Dermis microvascular lymphatic vessel endothelial cell (primary cell): ENCODE measurements at places on chromosomes 13 and 19. TPM values are rescaled to one million over a fixed set of nuclear protein-coding genes. Genes with fewer than 3 reads are reported as not detected.

Gene ITGBL1
- 9.8 and 14.2 TPM in 2 replicates for total RNA-seq

Gene PLPPR3
- total RNA-seq: 0.38 and 0.39 TPM in 2 replicates

DNA sequence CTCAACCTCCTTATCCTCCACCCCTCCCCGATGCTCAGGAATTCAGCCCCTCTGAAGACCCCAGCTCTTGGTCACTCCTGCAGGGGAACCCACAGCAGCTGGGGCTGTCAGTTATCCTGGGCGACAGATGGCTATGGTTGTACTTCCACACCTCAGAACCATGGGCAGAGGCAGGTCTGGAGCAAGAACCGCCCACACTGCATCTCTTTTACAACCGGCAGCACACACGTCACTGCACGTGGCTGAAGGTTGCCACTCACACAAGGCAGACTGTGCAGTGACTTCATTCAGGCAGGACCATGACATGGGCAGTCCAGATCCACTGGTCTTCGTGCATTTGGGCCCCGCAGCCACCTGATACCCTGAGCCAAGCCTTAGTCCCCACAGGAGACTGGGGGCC is 21.5 kb upstream of the SDHAF1 start:
- no peak for DNase-seq

Gene ZNF726
- 3.5 and 4.6 TPM in 2 replicates for total RNA-seq

DNA sequence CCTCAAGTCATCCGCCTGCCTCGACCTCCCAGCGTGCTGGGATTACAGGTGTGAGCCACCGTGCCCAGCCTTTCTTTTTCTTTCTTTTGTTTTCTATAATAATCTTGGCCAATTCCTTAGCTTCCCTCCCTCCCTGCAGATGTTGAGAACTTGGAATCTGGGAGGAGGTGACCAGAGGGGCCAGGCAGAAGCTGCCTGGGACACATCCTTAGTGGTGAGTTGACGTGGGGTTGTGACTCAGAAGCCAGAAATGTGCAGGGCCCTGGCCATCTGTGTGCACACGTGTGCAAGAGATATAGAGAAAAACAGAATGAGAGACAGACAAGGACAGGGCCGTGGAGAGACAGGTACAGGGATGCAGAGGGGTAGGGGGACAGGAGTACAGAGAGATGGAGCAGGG is 154.3 kb downstream of the SIPA1L3 start:
- no peak for DNase-seq

DNA sequence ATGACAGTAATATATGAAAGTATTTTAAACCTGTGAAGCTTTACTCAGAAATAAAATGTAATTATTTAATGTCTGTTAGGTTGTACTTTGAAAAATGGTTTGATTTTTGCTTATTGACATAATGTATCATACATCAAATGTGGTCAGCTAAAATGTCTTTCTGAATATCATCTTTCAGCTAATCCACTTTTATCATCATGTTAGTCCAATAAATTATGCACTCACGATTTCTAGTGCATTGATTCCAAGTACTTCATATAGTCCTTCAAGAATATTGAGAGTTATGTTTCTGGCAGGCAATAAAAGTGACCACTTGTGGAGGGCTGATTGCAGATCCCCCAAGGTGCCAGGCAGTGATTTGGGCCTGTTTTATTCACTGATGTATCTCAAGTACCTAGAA is 1204.1 kb downstream of the OLFM4 start:
- no peak for DNase-seq

Gene SULT2A1
- not detected in 2 replicates for total RNA-seq

- DNase-seq: peak; percentile 72
These were observed at the start of gene PRR12 for GRCh38 chr19:49590971-49591730. Gene PRR12, plus strand, starts transcription at chr19:49591182. Its CDS starts 473 bp downstream, at chr19:49591655.

GRCh38 chr13:99501848-99502301 is 603 bp downstream of the TM9SF2 start:
- peak; percentile 40 for DNase-seq

Gene MISP3
- 0.13 TPM in 2 replicates for total RNA-seq

- DNase-seq: no peak
These were observed 526.2 kb downstream of the UQCRFS1 start for GRCh38 chr19:28686756-28687155.

DNA sequence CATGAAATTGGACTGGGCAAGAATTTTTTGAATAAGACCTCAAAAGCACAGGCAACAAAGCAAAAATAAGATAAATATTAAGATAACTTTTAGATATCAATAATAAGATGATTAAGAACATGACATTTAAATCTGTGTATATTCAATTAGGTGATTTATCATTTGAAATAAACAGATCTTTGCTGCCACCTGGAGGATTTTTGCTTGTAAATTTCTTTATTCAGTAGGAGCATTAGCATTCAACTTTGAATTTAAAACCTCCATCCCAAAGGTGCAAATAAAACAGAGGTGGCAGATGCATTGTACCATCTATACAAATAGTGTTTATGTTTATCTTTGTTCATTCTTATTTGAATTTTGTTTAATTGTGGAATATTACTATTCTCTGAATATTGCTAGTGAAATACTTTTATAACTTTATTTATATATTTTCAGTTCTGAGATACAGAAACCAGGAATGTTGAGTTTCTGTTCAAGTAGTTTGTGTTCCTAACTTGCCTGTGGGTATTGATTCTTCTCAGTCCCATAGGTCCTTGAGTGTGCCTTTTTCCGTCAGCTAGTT is 20.9 kb downstream of the COG6 start:
- DNase-seq: peak; percentile 65

DNA sequence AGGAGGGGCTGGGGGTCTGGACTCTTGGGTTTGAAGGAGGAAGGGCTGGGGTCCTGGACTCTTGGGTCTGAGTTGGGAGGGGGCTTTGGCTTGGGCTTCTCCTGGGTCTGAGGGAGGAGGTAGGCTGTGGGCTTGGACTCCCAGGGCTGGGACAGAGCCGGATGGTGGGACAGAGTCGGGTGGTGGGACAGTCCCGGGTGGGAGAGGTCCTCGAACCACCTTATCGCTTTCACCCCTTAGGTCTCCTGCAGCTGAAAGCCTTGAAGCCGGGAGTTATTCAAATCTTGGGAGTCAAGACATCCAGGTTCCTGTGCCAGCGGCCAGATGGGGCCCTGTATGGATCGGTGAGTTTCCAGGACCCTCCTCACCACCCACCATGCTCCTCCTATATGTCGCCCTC is 1.4 kb downstream of the FGF21 start:
- no peak for DNase-seq

DNA sequence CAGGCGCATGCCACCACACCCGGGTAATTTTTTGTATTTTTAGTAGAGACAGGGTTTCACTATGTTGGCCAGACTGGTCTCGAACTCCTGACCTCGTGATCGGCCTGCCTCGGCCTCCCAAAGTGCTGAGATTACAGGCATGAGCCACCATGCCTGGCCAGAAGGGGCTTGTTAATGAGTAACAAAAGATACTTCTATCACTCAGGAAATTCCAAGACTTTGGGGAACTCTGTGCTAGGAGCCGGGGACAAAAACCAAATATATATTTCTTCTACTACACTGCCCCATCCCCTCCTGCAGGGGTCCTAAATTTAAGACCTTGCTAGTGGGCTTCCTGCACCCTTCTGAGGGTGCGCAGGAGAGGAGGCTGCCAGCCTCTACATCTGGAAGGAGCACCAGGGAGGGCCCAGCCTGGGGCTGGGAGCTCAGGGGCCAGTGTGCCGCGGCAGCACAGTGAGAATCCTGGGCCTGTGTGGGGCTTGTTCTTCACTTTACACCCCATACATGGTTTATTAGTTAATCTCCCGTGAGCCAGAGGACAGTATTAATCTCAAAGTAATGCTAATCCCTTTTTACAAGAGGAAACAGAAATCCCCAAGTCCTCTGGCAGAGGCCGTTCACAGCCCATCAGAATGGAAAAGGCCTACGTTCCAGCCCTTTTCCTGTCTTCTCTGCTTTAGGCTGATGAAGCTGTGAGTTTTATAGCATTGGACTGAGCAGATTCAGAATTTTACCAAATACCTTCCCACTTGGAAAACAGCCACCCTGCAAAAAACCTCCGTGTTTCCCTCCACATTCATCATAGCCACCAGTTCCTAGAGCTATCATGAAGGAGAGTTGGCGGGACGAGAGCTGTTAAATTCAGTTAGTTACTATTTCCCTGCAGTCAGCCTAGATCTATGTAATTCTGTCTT is 44.4 kb upstream of the NPAS1 start:
- peak; percentile 50 for DNase-seq

Gene SRRM5
- total RNA-seq: under 0.01 TPM in 1 of 2 replicates, not detected in the other

Gene GRIN2D
- total RNA-seq: 0.13 and 0.25 TPM in 2 replicates

Gene CGB2
- not detected in 2 replicates for total RNA-seq

DNA sequence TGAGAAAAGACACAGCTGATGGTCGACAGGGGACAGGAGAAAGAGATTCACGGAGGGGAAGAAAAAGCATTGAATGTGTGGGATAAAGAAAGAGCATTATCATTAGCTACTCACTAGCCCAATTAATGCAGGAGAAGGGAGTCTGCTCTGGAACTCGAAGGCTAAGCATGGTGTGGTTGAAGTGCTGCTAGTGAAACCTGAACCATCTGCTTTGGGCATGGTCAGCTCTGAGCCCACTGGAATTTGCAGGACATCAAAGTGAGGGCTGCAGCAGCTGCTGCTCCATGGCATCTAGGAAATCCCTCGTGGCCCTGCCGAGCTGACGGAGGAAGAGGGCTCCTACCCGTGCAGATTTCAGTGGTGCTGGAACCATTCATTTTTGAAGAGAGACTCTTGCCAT is 320.3 kb downstream of the ATP8A2 start:
- DNase-seq: no peak

Gene ZNF416
- total RNA-seq: 2.7 and 4.6 TPM in 2 replicates

Gene GDF15
- 74.8 and 238 TPM in 2 replicates for total RNA-seq

GRCh38 chr13:78431328-78431727 is 172.0 kb downstream of the POU4F1 start:
- DNase-seq: no peak

- no peak for DNase-seq
These were observed 18.6 kb upstream of the COG3 start for GRCh38 chr13:45446181-45446580.

Gene PRODH2
- not detected in 2 replicates for total RNA-seq

Gene ZSCAN22
- 1.7 and 2.4 TPM in 2 replicates for total RNA-seq

DNA sequence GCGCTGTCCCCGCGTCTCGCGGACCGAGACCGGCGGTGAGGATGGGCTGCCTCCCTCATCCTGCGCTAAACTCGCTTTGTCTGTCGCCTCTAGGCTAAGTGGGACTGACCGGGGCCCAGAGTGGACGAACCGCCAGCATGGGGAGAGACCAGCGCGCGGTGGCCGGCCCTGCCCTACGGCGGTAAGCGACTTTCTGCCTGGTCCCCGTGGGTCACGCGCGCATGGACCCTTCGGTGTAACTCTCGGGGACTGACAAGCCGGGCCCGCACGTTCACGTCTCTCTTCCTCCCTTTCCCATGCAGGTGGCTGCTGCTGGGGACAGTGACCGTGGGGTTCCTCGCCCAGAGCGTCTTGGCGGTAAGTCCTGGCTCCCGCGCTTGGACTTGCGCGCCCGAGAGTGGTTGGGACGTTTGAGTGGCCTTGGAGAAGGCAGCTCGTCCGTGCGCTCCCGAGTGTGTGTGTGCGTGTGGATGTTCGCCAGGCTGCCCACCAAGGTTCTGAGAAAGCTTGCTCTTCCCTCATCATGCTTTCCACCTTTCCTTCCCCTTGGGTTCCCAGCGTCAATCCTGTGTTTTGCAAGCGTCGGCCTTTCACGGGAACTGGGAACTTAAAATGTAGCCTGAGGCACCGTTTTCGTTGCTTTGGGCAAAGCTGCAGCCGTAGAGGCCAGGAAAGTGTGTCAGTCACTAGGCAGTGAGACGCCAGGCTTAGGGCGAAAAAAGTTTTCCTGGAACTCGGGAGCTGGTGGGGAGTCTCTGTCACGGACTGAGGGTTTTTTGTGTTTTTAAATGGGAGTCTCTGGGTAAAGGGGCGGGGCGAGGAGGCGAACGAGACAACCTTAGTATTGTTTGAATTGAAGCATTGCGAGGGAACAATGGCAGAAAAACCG is 927 bp downstream of the COL4A2 start:
- DNase-seq: peak; percentile 63

DNA sequence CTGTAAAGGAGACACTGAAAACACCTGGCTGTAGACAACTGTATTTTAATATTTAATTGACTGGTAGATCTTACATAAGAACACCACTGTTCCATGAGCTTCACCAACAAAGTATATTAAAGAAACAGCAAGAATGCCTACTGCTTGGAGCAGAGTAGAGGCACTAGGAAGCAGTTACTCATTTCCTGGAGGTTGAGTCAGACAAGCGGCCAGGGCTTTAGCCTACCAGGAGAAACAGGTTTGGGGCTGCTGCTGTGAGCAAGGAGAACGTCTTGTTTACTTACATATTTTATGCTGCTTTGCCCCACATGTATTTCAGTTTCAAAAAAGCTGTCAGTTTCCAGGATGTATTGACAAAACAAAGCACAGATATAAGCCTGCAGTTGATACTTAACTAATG is 33.4 kb downstream of the ALG5 start:
- no peak for DNase-seq

- DNase-seq: no peak
These were observed 551.6 kb downstream of the MYO16 start for GRCh38 chr13:109180905-109181425.

Gene GFY
- total RNA-seq: not detected in 2 replicates

Gene CPB2
- under 0.01 TPM in 1 of 2 replicates, not detected in the other for total RNA-seq

DNA sequence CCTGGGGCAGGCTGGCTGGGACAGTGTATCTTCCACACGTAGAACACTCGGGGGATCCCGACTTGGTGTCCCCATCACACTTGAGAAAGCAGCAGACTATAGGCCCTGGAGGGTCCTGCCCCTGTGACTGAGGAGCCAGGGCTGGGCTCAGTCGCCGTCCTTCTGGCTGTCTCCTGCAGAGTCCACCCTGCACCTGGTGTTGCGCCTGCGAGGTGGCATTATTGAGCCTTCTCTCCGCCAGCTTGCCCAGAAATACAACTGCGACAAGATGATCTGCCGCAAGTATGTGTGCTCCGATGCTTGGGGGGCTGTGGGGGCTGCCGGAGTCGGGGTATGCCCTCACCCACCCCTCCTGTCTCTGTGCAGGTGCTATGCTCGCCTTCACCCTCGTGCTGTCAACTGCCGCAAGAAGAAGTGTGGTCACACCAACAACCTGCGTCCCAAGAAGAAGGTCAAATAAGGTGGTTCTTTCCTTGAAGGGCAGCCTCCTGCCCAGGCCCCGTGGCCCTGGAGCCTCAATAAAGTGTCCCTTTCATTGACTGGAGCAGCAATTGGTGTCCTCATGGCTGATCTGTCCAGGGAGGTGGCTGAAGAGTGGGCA is 3.1 kb downstream of the UBA52 start:
- no peak for DNase-seq

Gene FARSA
- total RNA-seq: 44.6 and 49.3 TPM in 2 replicates

Gene ZNF578
- 0.64 and 1.4 TPM in 2 replicates for total RNA-seq

- peak; percentile 75 for DNase-seq
These were observed 6.6 kb downstream of the EPS8L1 start for GRCh38 chr19:55082020-55082851.

DNA sequence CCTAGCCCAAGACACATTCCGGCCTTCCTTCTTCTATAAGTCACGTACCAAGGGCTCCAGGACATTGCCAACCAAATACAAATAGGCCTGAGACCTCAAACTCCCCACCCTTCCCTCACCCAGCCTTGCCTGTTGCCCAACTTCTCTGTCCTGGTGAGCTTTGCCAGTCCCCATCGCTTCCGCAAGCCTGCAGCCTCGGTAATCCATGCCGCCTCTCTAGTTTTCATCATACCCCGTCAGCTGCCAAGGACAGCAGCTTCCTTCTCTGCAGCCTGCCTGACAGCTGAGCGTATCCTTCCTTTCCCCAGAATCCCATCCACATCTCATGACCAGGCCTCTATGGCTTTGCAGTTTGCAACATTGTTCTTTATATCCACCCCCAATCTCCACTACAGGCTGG is 36.6 kb upstream of the POMP start:
- DNase-seq: no peak

Gene CRLF1
- total RNA-seq: 0.13 TPM in 1 of 2 replicates, not detected in the other

Gene ZNF579
- total RNA-seq: 1.9 and 3.5 TPM in 2 replicates

Gene ADGRE3
- total RNA-seq: not detected in 2 replicates

GRCh38 chr13:40787062-40787461 is 2.3 kb upstream of the SLC25A15 start:
- DNase-seq: no peak

Gene EID2
- total RNA-seq: 13.2 and 17.4 TPM in 2 replicates
